Memory B cell (primary cell): ENCODE measurements at places on chromosomes 7 and 10.

DNA sequence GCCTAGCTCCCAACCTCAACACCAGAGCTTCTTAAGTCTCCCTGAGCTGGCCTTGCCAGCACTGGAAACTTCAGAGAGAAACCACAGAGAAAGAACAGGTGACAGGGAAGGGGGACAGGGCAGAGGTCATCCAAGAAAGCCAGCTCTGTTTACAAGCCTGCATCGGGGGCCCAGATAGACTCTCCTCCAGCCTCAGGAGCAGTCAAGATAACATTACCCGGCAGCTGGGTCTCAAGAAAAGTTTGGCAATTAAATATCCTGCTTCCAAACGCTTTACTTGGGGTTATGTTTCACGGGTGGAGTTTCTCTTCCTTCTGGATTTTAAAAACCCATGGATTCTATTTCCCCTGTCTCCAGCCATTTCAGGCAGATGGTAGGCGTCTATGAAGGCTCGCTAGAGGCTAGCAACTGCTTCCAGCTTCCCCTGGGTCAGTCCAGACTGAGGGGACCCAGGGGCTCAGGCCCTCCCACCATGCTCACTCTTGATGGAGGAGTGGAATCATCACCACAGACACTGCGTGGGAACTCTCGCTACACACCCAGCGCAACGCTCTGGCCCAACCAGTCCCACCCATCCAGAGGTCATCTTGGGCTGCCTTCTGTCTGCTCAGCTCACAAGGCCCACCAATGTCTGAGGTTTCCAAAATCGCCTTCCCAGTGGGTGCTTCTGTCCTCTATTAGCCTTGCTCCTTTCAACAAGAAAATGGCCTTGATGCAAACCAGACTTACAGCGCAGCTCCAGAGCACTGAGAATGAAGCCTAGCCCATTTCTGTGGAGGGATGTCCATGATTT is 48.8 kb downstream of the SH3PXD2A start:
- H3K4me3 ChIP-seq = no peak overlapping the region
- DNase-seq = no peak
- no peaks in the 10 kb centered on the region for H3K4me1 ChIP-seq

DNA sequence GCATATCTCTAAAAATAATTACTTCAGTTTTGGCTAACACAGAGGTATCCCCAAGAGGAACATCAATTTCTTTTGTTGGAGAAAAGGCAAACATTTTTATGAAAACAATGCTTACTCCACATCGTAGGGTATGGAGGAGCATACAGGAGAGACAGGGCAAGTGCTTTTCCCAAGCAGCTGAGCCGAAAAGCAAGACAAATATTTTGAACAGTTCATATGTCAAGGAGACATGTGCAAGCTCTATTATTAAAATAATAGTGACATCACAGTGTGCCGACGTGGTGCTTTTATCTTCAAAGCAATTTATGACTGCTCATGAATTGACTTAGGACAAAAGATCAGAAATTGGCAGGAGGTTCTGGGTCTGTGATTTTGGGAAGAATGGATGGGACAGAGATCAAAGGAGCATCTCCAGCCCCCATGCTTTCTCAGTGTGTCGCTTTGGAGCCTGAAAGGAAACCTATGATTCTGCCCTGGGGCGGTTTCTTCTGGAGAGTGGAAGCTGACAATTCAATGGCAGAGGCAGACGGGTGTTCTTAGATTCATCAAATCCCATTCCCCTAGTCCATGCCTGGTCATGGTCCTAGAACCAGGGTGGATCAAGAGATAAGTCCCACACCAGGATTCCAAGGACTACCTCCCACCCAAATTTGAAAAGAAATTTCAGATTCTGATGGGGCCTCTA is 97.1 kb downstream of the JCAD start:
- no peak overlapping the region for H3K4me3 ChIP-seq
- no peak overlapping the region for H3K27ac ChIP-seq
- no peak for DNase-seq
- no peaks in the 10 kb centered on the region for H3K36me3 ChIP-seq

GRCh38 chr7:77543910-77544309 is 6.8 kb downstream of the PTPN12 start:
- no peak for DNase-seq
- H3K27me3 ChIP-seq = no peaks in the 10 kb centered on the region
- H3K4me1 ChIP-seq = peaks cover 42% of the 10 kb centered on the region
- H3K4me3 ChIP-seq = no peak overlapping the region
- no peak overlapping the region for H3K27ac ChIP-seq

GRCh38 chr7:47045207-47046051 is 536.5 kb downstream of the TNS3 start:
- H3K36me3 ChIP-seq = no peaks in the 10 kb centered on the region
- no peak overlapping the region for H3K4me3 ChIP-seq
- DNase-seq = no peak
- H3K4me1 ChIP-seq = no peaks in the 10 kb centered on the region
- no peaks in the 10 kb centered on the region for H3K27me3 ChIP-seq
- H3K27ac ChIP-seq = no peak overlapping the region

GRCh38 chr7:151274936-151275812 is 26.7 kb upstream of the SMARCD3 start:
- no peak overlapping the region for H3K27ac ChIP-seq
- peaks cover 14% of the 10 kb centered on the region for H3K4me1 ChIP-seq
- DNase-seq = no peak
- H3K4me3 ChIP-seq = peak overlapping the region; percentile 81
- H3K27me3 ChIP-seq = peaks cover 22% of the 10 kb centered on the region
- H3K36me3 ChIP-seq = no peaks in the 10 kb centered on the region

- no peaks in the 10 kb centered on the region for H3K36me3 ChIP-seq
- DNase-seq = peak; percentile 11
- H3K27ac ChIP-seq = peak overlapping the region; percentile 93
- no peaks in the 10 kb centered on the region for H3K27me3 ChIP-seq
- H3K4me1 ChIP-seq = peaks cover 26% of the 10 kb centered on the region
Measured at GRCh38 chr10:31930023-31930751, 1.6 kb upstream of the ARHGAP12 start.

DNA sequence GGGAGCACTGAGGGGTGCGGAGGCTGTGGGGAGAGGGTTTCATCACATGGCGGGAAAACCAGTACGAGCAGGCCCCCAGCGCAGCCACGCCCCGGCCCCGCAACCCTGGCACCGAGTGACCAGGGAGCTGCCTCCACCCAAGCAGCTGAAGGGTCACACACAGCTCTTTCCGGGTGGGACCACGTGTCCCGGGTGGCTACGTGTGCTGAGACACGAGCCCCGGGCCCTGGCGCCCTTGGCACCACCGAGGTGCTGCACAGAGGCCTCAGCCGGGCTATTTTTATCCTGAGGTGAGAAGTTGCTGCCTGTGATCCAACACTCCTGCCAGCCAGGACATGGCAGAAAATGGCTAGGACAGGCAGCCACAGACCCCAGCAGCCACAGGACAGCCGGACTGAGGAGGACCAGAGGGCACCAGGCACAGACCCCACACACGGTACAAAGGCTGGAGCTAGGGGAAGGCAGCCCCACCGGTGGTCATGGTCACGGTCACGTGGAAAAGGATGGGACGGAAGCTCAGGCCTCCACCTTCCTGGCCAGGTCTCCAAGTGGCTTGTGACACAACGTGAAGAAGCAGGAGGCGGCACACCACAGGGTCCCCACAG is 223.7 kb downstream of the MAD1L1 start:
- no peak overlapping the region for H3K27ac ChIP-seq
- peaks cover 16% of the 10 kb centered on the region for H3K36me3 ChIP-seq
- peaks cover 19% of the 10 kb centered on the region for H3K4me1 ChIP-seq
- H3K27me3 ChIP-seq = no peaks in the 10 kb centered on the region
- DNase-seq = no peak

DNA sequence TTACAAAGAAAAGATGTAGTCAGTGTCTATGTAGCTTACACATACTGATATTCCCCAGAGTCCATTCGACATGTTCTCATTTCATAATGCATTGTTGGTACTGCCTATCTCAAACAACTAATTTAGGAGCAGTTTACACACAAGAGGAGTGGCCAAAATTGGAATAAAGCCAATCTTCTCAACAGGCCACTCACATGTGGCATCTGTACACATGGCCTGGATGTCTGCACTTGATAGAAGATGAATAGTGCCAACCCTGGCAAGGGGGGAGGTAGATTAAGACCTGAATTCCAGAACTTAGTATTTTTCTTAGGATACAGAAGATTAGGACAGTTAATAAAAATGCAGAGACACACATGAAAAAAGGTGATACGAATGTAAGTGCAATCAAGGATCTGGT is 125.3 kb upstream of the STARD3NL start:
- H3K27me3 ChIP-seq = peaks cover 8% of the 10 kb centered on the region
- no peaks in the 10 kb centered on the region for H3K4me1 ChIP-seq
- no peaks in the 10 kb centered on the region for H3K36me3 ChIP-seq
- DNase-seq = no peak
- no peak overlapping the region for H3K27ac ChIP-seq
- H3K4me3 ChIP-seq = no peak overlapping the region

- DNase-seq = no peak
- H3K4me3 ChIP-seq = no peak overlapping the region
- no peaks in the 10 kb centered on the region for H3K36me3 ChIP-seq
- no peaks in the 10 kb centered on the region for H3K4me1 ChIP-seq
- H3K27me3 ChIP-seq = no peaks in the 10 kb centered on the region
Measured at GRCh38 chr7:68107261-68107660, 1110.6 kb downstream of the TYW1 start.

- no peak overlapping the region for H3K4me3 ChIP-seq
- H3K36me3 ChIP-seq = no peaks in the 10 kb centered on the region
- H3K4me1 ChIP-seq = no peaks in the 10 kb centered on the region
Measured at GRCh38 chr10:64626924-64627323, 1105.7 kb downstream of the REEP3 start.

- no peak overlapping the region for H3K27ac ChIP-seq
- H3K4me1 ChIP-seq = no peaks in the 10 kb centered on the region
- no peak overlapping the region for H3K4me3 ChIP-seq
- H3K27me3 ChIP-seq = peaks cover 6% of the 10 kb centered on the region
- DNase-seq = no peak
Measured at GRCh38 chr7:104225451-104225850, 17.6 kb upstream of the ORC5 start.

DNA sequence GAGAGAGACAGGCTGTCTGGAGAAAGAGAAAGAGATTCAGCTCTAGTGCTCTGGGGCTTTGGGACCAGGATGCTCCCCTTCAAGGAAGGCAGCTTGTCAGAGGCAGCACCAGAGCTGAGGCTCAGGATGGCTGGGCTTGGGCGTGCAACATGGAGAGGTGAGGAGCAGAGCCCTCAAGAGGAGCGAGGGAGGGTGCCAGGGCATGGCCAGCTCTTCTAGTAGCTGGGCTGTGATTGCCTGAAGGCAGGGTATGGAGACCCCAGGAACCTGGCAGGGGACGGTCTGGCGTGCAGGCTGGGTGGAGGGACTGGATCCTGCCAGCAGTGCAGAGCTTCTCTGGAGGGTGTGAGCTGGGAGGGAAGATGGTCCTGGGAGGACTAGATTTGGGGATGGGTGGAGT is 40.2 kb downstream of the ANTXRL start:
- H3K27ac ChIP-seq = no peak overlapping the region
- no peak for DNase-seq
- H3K27me3 ChIP-seq = peaks cover 7% of the 10 kb centered on the region
- no peaks in the 10 kb centered on the region for H3K4me1 ChIP-seq
- no peaks in the 10 kb centered on the region for H3K36me3 ChIP-seq
- H3K4me3 ChIP-seq = no peak overlapping the region

- no peaks in the 10 kb centered on the region for H3K27me3 ChIP-seq
- no peak for DNase-seq
- H3K27ac ChIP-seq = peak overlapping the region; percentile 70
- peak overlapping the region; percentile 65 for H3K4me3 ChIP-seq
- H3K4me1 ChIP-seq = peaks cover 10% of the 10 kb centered on the region
Measured at GRCh38 chr10:132407846-132408278, 10.9 kb downstream of the PWWP2B start.

GRCh38 chr7:90474284-90475210 is 5.1 kb downstream of the PTTG1IP2 start:
- DNase-seq = no peak
- H3K4me1 ChIP-seq = no peaks in the 10 kb centered on the region
- no peak overlapping the region for H3K27ac ChIP-seq
- H3K36me3 ChIP-seq = no peaks in the 10 kb centered on the region

DNA sequence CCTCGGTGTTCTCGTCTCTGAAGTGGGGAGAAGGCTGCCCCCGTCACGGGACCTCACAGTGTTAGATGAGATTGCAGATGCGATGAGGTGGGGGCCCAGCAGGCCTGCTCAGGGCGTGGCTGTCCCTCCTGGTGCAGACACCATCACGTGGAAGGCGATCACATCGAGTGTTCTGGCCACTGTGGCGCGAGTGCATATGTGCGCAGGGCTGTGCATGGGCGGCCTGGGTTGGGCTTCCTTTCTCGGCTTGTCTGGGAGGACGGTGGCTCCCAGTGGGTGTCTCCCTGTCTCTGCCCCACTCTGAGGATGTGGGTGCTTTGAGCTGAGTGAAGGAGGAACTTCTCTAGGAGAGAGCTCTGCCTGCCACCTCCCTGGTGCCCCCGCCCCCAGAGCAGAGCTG is 83.1 kb downstream of the LHPP start:
- H3K36me3 ChIP-seq = no peaks in the 10 kb centered on the region
- H3K4me1 ChIP-seq = peaks cover 40% of the 10 kb centered on the region
- peak overlapping the region; percentile 20 for H3K27ac ChIP-seq
- DNase-seq = no peak

DNA sequence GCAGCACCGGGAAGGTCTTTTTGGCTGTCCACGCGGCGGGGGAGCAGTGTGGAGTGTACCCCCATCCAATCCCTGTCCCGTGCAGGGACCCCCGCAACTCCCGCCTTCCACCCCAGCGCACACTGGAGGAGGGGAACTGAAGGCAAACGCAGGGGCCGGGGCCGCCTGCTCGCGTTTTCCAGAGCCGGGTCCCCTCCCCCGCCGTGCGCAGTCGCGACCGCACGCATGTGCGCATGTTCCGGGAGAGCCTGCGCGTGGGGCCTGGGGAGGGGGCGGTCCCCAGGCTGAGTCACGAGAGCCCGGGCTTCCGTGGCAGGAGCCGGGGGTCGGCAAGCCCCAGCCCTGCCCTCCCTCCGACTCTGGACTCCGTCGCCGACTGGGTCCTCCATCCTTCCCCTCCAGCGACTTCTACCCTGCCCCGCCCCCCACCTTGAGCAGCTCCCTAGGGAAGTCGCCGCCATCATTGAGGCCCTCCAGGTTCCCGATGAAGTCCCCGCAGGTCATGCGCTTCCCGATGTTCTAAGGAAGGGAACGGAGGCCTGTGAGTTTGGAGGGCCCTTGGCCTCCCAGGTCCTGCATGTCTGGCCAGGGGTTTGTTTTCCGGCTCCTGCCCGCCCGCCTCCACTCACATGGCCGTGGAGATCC is 8.0 kb downstream of the PSD start:
- H3K4me1 ChIP-seq = peaks cover 28% of the 10 kb centered on the region
- H3K27ac ChIP-seq = no peak overlapping the region
- H3K27me3 ChIP-seq = peaks cover 29% of the 10 kb centered on the region
- no peaks in the 10 kb centered on the region for H3K36me3 ChIP-seq

- peaks cover 10% of the 10 kb centered on the region for H3K4me1 ChIP-seq
- no peak for DNase-seq
- peaks cover 4% of the 10 kb centered on the region for H3K27me3 ChIP-seq
- H3K4me3 ChIP-seq = no peak overlapping the region
- H3K27ac ChIP-seq = no peak overlapping the region
- no peaks in the 10 kb centered on the region for H3K36me3 ChIP-seq
Measured at GRCh38 chr7:16846601-16847165, 35.1 kb downstream of the AGR3 start.

GRCh38 chr7:6032167-6032566 is 991 bp downstream of the ANKRD61 start:
- peaks cover 27% of the 10 kb centered on the region for H3K36me3 ChIP-seq
- H3K27me3 ChIP-seq = no peaks in the 10 kb centered on the region
- H3K27ac ChIP-seq = no peak overlapping the region
- no peak overlapping the region for H3K4me3 ChIP-seq
- H3K4me1 ChIP-seq = peaks cover 4% of the 10 kb centered on the region

GRCh38 chr10:128476845-128477244 is 350.6 kb upstream of the MKI67 start:
- H3K27ac ChIP-seq = no peak overlapping the region
- DNase-seq = no peak
- no peaks in the 10 kb centered on the region for H3K36me3 ChIP-seq
- peaks cover 3% of the 10 kb centered on the region for H3K27me3 ChIP-seq
- H3K4me3 ChIP-seq = no peak overlapping the region
